ENCODE measurements at places on chromosomes 6 and 20.

DNA sequence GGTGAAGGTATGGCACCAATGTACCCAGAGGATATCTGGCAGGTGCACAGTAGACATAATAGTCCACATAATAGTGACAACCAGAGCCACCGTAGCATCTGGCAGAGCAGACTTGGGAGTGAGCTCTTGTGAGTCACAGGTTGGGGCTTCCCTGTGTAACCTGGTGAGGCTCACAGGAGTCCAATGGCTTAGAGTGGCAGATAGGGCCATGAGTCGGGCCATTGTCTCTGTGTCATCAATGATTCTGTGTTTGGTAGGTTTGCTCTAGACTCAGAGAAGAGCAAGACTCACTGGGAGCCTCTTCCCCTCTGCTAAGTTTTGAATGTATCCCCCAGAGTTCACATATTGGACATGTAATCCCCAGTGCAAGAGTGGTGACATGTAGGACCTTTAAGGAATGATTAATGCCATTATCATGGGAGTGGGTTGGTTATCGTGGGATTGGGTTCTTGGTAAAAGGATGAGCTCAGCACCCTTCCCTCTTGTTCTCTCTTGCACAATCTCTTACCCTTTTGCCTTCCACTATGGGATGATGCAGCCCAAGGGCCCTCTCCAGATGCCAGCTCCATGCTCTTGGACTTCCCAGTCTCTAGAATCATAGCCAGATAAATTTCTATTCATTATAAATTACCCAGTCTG, 22.6 kb upstream of the SIRPA start:
- DNase-seq, result no peak

GRCh38 chr6:154306696-154307095, 49.9 kb downstream of the IPCEF1 start:
- no peak for DNase-seq

DNA sequence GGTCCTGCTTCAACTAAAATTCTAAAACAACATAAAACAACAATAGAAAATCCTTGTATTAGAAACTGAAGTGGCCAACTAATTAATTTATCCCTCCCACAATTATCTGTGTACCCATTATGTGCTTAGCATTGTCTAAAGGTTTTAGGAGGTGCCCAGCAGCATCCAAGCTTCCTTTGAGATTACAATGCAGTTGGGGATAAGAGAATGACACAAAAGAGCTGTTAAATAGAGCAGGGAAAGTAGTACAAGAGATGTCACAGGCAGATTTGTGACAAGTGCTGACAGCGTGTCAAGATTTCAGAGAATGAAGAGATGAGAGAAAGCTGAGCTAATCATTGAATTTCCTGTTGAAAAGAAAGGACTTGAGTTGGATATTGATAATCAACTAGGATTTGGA, 204.8 kb downstream of the OTOR start:
- no peak for DNase-seq

GRCh38 chr6:34022250-34022872, 123.5 kb downstream of the GRM4 start:
- no peak for DNase-seq

DNA sequence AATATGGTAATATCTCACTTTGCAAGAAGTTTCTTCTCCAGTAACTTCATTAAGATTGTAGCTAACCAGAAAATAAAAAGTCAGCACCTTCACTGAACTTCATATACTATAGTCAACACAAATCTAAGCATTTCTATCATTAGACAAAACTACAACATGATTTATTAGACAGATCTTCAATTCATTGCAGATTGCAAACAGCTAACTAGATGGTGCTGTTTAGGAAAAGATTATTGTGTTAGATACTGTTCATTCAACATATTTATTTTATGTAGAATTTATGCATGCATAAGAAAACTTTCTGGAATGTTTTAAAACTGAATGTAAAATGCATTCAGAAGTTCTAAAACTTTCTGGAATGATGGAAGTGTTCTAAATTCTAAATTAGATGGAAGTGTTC, 442.1 kb downstream of the HTR1B start:
- no peak for DNase-seq

- DNase-seq, result no peak
Observed at GRCh38 chr20:41095110-41095969, 42.0 kb upstream of the PLCG1 start.

DNA sequence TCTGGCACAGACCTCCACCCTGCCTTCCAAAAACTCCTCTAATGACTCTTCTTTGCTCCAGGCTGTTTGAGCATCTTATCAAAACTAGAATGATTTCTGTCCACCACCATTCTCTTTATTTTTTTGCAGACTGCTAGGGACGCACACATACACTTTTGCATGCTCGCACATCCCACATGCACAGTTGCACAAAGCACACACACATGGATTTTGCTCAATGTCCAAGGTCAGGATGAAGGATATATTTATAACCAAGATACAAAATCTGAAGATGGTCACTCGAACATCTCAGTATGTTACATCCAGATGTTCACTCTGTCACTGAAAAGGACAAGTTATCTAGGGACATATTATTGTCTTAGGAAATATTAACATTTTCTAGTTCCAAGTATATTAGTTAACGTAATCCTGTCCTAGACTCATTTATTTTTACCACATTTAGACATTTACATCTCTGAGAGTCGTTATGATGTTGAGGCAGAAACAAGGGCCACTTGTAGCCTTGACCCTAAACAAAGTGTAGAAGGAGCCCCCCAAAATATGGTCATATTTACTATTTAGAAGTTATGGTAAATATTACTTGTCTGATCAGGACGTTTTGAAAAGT, 3.4 kb upstream of the SIM1 start:
- no peak for DNase-seq

- no peak for DNase-seq
Observed at GRCh38 chr20:10250902-10251301, 32.3 kb downstream of the SNAP25 start.

- DNase-seq, result no peak
Observed at GRCh38 chr20:17943343-17943742, 25.3 kb downstream of the SNX5 start.

DNA sequence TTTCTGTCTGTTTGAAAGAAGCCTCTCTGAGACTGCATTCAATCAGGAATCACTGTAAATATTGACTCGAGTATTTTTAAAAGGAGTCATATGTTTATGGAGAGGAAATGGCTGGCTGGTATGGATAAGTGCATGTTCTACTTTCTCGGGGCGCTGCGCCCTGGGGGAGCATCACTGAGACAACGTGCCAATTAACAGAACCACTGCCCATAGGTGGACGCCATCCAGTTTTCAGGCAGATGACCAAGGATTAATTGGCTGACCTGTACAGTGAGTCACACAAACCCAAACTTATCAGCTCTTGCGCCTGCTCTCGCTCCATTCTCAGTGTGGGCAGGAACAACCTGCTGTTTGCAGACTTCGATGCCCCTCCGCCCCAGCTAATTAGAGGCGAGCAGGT, 571.2 kb downstream of the QKI start:
- no peak for DNase-seq

Data from H1 (cell line).